ENCODE measurements at places on chromosomes 12 and 14.

GRCh38 chr14:56858422-56858821 lies 48.1 kb upstream of the OTX2 start:
- DNase-seq = no peak

DNA sequence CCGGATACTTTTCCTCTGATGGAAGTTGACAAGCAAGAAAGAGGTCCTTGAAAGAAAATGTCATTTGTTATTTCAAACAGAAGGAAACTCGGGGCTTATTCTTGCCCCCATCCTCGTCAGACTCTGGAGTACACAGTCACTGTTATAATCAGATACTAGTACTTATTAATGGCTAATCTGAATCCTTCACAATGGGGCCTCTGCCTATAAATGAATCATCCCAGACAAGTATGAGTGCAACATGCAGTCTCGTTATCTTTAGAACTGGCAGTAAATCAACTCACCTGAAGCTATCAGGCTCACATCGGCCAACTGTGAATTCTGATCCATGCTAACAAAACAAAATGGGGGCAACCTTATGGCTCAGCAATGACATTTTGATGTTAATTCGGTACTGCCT lies 216.7 kb downstream of the GRIN2B start:
- DNase-seq = no peak

DNA sequence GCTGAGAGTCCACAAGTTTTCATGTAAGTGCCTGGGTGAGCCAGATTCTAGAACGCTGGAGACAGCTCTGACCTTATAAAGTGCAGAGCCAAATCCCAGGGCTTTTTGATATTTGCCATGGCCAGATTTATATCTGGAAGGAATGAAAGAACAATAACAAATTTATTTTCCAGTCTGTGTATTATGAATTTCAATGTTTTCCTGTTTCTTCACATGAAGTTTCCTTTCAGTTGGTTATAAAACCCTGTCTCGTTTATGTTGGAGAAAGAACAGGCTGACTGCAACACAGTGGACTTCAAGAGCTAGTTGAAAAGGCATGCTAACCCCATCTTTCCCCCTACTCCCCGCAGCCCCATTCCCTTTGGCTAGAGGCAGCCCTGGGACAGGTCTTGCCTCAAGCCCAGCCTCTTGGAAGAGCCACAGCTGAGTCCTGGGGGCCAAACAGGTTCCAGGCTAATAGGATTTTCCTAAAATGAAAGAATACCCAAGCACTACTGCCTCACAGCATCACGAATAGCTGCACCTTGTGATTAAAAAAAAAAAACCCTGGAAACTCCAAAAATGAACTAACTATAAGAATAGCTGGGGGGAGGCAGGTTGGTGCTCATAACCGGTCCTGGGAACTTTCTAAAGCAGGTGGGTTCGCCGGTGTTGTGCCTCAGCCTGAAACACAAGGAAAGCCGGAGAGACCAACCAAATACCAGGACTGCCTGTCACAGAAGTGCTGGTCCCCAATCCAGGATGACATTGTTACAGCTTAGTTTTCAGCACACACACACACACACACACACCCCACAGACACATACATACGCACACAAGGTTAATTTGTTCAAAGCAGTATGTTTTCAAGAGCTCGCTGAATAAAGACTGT lies 1.5 kb downstream of the FBLN5 start:
- DNase-seq = no peak

DNA sequence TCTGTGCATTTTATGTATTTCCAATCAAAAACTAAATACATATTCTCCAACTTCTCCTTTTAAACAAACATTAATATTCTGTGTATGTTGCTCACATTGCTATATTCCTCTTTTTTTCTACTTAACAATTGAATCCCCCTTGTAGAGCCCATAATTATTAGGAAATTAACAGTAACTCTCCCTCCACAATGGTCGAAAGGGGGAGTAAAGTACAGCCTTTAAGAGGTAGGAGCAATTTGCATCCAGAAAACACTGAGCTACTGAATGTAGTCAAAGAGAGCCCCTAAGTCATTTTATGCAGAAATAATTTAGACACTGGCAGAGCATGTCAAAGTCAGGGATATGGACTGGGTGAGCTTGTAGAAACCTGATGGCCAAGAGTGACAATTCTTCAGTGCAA lies 57.2 kb upstream of the SCN8A start:
- DNase-seq = no peak

GRCh38 chr12:50598321-50598862 lies 93.6 kb downstream of the DIP2B start:
- no peak for DNase-seq

- no peak for DNase-seq
Observed at GRCh38 chr12:69570000-69570516, 15.2 kb upstream of the CCT2 start.

DNA sequence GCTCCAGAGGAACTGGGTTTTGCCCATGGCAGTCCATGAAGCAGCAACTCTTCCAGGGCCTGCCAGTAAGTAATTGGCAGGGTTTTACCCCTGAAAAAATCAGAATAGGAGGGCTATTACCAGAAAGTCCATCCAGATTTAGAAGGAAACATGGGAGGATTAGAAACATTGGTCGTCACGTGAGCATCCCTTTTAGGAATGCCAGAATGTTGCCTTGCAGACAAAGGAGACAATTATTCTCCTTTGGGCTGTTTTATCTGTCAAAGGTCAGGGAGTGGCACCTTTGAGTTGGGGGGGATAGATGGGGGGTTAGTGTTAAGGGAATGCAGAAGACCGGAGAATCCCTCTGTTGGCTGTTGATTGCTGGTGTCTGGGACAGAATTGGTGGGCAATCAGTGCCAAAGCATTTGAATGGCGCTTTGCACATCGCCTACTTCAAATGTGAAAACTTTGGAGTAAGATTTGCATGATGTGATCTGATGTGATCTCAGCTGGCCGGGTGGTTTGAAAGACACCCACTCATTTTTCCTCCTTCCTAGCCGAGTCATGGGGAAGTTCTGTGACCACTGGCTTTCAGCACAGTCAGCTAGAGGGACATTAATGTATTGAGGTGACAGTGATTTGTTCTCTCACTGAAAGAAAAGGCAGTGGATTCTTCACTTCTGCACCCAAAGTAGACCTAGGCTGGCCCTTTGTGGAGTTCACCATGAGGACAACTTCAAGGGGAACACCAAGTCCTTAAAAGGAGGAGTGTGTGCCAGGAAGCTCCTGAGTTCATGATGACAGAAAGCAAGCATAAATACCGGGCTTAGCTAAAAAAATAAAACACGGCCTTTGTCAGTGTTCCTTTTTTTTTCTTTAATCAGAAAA lies 31.4 kb downstream of the FLVCR2 start:
- DNase-seq = no peak

- DNase-seq = no peak
Observed at GRCh38 chr12:81465191-81465590, 294.0 kb downstream of the PPFIA2 start.

DNA sequence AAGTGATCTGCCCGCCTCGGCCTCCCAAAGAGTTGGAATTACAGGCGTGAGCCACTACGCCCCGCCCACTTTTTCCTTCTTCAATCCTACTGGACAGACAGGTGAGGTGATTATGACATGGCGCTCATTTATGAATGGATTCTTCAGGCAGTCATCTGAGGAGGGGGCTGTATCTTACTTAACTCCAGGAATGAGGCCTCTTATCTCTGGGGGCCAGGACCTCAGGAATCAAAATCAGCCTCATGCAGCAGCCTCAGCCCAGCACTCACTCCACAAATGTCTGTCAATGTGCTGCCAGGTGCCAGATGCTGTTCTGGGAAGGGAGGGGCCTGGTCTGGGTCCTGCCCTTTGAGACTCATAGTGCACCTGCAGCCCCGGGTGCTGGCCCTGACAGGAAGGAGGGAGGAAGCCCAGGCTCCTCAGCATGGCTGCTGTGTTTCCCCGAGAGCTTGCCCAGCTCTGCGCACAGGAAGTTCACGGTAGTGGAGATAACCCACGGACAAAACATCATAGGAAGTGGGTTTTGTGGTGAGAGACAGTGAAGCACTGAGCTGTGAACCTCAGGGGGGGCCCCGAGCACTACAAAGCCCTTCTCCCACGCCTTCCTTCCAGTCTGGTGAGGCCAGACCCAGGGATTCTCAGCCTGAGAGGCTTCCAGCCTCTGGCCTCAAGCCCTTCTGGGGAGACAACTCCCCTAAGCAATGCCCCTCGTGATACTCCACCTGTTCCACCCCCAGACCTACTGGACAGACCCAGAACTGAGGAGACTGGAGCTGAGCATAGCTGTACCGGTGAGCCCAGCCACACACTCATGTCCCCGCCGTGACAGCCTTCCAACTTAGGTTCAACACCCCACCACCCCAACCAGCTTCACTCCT lies 22.3 kb downstream of the GALNT6 start:
- no peak for DNase-seq

- DNase-seq = no peak
Observed at GRCh38 chr14:22403296-22403695, 185.7 kb downstream of the DAD1 start.

DNA sequence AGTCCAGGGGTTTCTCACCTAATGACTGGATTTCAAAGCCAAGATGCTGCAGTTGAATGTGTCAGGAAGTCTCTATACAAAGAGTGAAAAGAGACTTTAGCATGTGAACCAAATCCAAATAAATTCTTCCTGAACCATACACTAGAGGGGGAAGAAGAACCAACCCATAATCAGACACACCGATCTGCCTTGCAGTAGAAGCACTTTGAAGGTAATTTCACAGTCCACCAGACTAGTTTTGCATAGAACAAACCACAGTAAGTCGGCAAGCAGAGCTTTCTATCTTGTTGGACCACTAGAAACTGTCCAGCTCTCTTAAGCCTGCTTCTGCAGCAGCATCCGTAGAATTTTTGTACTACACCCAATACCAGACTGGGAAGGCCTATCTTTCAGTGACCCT lies 39.3 kb downstream of the FIGNL2 start:
- no peak for DNase-seq

GRCh38 chr12:26212988-26213387 lies 17.6 kb downstream of the SSPN start:
- no peak for DNase-seq

DNA sequence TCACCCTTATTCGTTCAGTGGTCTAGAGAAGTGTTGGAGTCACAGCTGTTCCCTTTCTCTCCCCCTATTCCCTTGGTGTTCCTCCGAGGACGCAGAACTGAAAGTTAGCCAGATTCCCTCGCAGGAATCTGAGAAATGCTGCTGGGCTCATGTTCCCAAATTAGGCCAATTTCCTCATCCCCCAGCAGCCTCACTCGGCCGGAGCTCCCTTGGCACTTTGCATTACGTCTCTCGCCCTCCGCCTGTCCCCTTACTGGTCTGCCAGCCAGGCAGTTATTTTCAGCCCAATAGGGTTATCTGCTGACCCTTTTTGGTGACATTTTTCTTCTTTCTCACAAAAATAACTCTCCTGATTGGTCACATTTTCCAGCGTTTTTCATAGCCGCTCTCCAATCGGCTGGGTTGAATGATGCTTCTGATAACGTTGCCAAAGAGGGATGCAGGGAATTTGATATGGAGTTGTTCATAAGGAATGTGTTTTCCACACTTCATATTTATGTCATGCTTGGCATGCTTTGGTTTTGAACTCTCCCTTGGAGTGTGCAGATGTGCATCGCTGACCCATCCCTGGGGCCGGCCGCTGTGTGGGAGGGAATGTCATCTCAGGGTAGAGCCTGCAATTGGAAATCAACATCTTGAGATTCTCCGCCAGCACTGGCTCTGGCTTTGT lies 9.9 kb downstream of the IFT43 start:
- no peak for DNase-seq

DNA sequence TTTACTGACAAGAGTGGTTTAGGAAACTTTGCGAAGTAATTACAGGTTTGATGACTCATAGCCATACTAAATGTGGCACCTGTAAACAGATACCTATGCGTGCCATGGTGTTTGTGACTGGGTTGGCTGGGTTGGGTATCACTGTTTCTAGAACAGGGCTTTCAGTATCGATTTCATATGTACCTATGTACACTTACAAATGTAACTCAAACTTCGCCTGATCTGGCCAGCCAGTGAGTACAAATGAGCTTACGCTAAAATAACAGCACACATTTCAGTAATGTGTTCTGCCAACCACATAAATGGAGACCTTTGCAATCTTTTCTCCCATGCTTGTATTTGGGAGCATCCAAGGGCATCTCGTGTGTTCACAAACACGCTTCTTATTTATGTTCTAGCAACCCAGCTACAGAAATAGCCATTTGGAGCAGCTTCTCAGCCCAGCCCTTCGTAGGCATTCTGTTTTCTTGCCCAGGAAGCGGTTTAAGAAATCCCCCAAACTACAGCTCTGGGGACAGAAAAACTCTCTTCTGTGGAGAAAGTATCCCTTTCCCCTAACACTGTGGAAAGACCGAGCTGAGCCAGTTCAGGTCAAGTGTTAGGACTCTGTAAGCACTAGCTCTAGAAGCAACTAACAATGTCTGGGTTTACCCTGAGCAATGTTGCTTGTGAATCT lies 42.3 kb upstream of the MDM1 start:
- no peak for DNase-seq

DNA sequence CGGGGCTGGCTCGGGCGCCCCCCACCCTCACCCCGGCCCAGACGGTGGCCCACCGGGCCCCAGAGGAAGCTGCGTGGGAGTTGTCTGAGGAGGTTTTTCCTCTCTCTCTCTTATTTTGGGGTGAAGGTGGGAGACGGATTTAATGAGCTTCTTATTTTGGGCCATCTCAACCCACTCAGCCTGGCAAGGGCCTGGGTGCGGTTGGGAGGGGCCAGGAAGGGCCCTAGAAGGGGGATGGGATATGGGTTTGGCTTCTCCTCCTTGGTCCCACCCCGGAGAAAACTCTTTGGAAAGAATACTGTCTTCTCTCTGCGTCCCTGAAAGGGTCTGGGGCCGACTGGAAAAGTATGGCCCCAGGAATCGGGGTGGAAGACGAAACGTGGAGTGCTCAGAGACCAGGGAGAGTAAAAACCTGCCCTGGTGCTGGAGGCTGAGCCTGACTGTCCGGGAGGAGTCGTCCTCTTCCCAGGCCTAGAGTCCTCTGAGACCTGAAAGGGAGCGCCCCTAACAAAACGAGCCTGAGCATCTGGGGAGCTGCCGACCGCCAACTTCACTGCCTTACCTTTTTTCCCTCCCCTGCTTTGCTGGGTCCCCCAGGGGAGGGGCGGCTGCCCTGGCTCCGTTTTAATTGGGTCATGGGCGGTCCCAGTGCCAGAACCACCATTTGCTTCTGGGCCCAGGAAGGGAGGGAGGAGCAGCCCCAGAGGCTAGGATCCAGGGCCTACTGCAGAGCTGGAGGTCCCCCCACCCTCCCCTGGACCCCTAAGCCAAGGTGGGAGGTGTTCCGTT lies 1.6 kb downstream of the MMP14 start:
- no peak for DNase-seq

- no peak for DNase-seq
Observed at GRCh38 chr12:47995981-47996401, 8.3 kb downstream of the COL2A1 start.

DNA sequence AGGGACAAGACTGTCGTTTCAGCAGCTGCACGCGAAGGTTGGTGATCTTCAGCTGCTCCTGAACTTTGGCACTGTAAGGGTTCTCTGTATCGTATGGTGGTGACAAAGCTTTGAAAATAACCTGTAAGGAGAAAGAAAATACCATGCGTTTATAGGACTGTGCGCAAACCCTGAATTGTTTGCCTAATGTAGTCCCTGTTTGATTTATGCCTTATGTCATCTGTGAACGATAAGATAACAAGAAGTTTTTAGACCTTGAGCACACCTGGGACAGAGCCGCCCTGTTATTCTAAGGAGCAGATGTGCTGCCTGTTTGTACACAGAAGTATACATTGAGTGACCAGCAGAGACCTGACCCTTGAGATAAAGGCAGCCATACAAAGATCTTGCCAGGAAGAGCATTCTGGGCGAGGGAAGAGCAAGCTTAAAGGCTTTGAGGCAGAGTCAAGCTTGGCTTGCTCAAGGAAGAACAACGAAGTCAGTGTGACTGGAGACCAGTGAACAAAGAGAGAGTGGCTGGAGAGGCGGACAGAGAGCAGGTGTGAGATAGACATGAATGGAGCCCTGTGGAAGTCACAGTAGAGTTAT lies 52.4 kb downstream of the NTN4 start:
- no peak for DNase-seq
